Brain pericyte (primary cell): ENCODE measurements at places on chromosomes 11 and 22.

- no peak for DNase-seq
These were observed 9.2 kb downstream of the CCKBR start for GRCh38 chr11:6268820-6269219.

- DNase-seq = peak; percentile 12
These were observed 104.5 kb upstream of the RAG2 start for GRCh38 chr11:36702330-36703054.

- no peak for DNase-seq
These were observed 3.9 kb upstream of the NUP160 start for GRCh38 chr11:47852053-47852452.

- no peak for DNase-seq
These were observed 635 bp upstream of the LDHA start for GRCh38 chr11:18393581-18394274.

DNA sequence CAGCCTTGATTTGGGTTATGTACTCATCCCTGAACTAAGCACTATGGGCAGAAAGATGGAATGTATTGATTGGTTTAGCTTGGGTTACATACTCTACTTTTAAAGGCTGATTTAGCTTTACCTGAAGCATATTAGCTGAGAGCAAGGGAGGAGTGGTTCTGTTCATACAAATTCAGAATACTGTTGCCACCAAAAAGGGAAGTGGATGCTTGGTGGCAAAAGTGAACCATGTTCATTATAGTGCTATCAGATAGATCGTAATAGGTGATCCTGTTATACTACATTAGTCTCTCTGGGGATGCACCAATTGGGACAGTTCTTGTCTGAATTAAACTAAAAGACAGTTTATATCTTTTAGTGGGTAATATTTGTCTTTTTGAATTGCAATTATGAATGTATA, 44.5 kb upstream of the RRM1 start:
- DNase-seq = no peak

GRCh38 chr11:70066628-70067027, 11.5 kb upstream of the ANO1 start:
- DNase-seq = no peak

- no peak for DNase-seq
These were observed 58.2 kb upstream of the PDE3B start for GRCh38 chr11:14585438-14585837.

DNA sequence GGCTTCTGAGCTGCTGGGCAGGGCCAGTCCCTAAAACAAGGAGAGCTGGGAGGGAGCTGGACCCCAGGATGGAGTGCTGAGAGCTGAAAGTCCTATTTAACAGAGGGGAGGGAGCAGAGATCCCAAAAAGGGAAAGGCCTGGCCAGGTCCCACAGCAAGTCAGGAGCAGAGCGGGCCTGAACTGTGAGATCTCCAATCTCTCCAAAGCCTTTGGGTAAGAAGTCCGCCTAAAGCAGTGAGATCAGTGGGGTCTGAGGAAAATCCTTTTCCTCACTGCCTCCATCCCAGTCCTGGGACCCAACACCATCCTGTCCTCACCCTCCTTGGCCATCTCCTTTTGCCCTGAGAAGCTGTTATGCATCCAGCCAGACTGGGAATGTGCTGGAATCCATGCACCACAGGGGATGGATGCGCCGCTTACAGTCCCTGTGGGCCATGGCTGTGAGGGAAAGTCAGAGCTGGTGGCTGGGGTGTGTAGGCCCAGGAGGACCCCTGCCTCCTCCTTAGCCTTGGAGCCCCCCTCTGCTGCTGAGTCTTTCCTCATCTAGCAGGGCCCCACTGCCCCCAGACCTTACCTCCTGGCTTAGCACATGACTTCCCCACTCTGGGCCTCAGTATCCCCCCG, 8.6 kb downstream of the LRRC75B start:
- DNase-seq = no peak

DNA sequence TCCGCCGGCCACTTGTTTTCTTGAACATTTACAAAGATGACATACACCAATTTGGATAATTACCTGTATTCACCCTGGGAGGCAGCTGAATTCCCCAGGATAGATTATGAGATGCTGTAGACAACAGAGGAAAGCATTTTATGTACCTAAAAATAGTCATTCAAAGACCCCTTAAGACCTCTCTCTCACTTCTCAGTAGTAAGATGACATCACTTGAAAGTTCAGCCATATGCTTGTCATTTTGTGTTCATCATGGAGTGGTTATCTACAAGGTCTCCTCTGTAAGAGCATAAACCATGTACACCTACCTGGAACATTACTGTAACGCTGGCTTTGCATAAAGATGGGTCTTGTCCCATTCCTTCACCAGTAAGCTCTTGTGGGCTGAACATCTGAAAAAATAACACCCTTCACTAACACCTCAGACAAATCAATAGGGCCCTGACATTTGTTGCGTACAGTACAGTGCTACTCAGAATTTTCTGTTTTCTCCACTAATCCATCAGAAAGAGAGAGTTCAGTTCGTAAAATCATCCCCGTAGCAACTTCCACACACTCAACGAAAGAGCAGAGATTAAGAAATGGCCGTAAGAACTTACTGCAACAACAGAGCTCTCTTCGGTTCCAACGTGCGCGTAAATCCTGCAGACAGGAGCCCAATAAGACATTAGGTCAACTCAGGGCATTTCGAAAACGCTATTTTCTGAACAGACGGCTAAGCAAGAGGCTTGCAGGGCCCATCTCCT, 15.6 kb upstream of the WDR74 start:
- no peak for DNase-seq

DNA sequence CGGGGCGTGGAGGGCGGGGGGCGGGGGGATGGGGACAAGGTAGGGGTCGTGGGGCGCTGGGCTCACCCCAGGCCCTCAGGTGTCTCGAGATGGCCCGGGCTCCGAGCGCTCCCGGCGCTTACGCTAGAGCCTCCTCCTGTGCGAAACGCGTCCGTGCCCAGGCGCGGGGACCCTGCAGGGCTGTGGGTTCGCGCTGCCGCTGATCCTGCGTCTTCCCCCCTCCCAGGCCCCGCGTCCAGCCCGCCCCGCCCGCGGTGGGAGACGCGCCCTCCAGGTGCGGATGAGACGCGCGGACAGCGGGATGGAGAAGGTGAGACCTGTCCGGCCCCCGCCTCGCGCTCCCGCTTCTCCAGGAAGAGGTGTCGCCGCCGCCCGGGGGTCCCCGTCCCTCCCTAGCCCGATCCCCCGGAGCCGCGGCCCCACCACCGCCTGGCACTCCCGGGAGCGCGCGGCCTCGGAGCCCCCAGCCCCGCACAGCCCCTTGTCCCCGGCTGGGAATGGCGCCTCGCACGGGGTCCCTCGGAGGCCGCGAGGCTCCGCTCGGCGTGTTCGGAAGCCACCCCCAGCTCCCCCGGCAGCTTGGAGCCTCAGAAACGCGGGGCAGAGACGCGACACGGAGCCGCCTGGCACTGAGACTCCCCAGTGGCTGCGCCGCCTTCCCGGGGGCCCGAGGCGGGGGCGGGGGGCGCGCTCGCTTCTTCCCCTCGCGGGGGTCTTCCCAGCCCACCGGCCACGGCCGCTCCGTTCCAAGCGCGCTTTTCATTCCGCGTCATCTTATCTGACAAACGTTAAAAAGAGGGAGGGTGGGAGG, 27.6 kb upstream of the TOLLIP start:
- no peak for DNase-seq

- no peak for DNase-seq
These were observed 43.2 kb downstream of the MACROD1 start for GRCh38 chr11:64122411-64123410.

GRCh38 chr11:70567680-70568034, 169.3 kb downstream of the CTTN start:
- DNase-seq = no peak

DNA sequence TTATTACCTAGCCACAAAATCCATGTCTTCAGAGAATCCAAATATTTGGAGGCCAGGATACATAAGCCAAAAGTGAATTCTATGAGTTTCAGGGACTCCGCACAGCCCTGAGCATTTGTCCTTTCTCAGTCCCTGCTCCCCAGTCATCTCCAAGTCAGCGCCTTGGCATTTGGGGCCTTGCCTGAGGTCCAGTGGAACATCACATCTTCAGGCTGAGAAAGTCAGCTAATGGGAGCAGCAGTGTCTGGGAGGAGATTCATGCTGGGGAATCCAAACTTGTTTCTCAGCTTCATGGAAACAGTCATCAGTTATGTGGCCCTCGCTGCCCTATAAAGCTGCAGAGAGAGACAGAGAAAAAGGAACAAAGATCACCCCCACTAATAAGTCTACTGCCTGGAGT, 70.9 kb downstream of the BARX2 start:
- DNase-seq = no peak

- DNase-seq = no peak
These were observed 526 bp downstream of the TPST2 start for GRCh38 chr22:26589367-26589844.

GRCh38 chr22:44950806-44951509, 58.8 kb downstream of the PHF21B start:
- DNase-seq = no peak

- DNase-seq = no peak
These were observed 9.9 kb downstream of the LINC01488 start for GRCh38 chr11:69491071-69492031.

DNA sequence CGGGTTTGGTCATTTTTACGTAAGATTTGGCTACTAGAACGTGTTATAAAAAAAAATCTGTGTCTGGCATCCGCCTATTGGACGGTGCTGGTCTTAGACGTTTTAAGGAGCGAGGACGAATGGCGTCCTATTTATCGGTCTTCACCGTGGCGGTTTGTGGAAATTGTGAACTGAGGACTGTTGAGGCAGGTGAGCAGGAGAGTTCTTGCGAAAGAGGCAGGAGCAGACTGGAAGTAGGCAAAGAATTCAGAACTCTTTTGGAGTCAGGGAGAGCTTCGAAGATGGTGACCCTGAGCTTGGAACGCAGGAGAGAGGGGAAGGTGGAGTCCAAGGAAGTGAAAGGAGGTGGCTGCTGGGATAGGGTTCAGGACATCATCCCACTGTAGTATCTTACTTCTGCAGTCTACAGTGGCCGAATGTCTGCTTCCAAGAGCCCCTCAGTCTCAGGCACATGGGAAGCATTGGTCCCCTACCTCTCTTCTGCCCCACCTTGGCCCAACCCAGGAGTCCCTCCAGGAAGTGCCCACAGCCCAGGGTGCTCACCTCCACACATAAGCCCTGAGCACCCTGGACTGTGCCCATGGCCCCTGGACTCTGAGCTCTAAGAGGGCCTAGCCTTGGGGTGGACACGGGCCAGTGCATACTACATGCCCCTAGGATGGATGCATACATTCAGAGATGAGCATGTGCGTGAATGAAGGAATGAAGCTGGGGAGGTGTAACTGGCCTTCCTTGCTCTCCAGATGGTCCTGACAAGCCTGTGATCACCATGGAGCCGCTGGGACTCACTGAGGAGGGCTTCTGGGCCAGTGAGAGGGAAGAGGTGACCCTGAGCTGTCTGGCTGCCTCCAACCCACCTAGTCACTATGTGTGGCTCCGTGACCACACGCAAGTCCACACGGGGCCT, 3.7 kb downstream of the VSIG10L2 start:
- DNase-seq = no peak

DNA sequence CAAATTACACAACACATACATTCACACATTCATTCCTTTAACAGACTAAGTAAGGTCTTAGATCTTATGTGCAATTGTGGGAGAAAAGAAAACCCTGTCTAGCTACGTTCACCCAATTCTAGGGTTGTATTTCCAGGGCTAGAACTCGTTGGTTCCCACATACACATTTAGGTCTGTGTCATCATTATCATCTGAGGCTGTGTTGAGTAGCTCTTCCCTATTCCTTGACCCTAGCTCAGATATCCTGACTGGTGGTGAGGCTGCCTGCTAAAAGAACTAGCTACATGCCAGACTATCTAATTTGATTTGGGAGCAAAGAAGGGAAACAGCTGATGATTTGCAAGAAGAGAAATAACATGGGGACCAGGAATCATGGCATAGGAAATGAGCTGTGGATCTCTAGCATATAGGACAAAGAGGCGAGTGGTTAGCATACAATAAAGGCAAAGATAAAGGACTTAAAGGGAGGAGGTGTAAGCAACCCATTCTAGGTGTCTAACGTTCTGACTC, 27.5 kb upstream of the OR10G7 start:
- no peak for DNase-seq

- no peak for DNase-seq
These were observed 34.9 kb downstream of the SYN3 start for GRCh38 chr22:33023153-33023827.

DNA sequence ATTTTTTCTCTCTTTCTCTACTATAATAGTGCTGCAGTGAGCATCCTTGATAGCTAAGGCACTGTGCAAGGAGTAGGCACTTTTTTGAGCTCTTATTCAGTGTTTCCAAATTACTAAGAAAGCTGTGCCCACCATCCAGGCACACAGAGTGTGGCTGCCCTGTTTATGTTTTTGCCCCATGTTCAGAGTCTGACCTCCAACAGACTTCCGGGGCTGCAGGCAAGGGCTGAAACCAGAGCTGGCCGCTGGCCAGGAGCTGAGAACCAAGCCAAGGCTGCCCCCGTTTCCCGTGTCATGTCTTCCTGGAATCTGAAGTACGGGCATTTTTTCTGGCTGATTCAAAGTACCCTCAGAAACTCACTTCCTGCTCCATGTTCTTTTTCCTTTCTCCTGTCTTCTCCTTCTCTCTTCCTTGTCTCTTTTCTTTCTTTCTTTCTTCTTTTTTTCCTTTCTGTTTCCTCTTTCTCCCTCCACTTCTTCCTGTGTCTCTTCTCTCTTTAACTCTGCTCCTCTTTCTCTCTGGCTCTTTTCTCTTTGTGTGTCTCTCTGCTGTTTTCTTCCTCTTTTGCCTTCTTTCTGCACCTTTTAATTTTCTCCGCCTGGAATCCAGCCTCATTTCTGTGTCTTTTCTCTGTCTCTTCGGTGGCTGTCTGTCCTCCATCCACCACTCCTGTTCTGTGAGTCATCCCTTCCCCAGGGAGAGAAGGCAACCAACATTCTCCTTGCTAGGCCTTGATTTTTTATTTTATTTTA, 17.0 kb upstream of the KCTD14 start:
- no peak for DNase-seq

GRCh38 chr11:17578296-17578695, 31.2 kb downstream of the OTOG start:
- DNase-seq = no peak

GRCh38 chr11:2885017-2885677, 428 bp downstream of the CDKN1C start:
- DNase-seq = no peak

GRCh38 chr22:26461188-26461810, 22.3 kb downstream of the HPS4 start:
- DNase-seq = no peak
